ENCODE measurements at places on chromosomes 7 and 10.

GRCh38 chr7:151454305-151454704, 14.4 kb upstream of the CRYGN start:
- DNase-seq, result no peak

- DNase-seq, result no peak
Observed at GRCh38 chr7:152544971-152545619, 109.3 kb upstream of the KMT2C start.

DNA sequence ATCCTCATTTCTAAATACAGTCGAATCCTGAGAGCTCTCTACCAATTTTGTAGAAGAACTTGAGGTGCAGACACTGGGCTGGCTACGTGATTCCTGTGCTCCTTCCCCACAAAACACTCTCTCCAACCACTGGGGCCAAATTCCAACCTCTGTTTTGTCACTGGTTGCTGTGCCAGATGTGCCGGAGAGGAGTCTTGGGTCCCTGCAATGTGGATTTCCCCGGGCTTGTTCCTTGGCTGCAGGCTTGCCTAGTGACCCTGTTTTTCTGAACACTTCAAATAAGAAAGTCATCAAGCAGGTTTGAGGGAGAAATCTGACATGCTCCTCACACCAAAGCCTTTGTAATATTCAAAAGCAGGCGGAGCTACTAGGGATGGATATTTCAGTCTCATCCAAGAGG, 44.4 kb upstream of the AGBL3 start:
- DNase-seq, result no peak

DNA sequence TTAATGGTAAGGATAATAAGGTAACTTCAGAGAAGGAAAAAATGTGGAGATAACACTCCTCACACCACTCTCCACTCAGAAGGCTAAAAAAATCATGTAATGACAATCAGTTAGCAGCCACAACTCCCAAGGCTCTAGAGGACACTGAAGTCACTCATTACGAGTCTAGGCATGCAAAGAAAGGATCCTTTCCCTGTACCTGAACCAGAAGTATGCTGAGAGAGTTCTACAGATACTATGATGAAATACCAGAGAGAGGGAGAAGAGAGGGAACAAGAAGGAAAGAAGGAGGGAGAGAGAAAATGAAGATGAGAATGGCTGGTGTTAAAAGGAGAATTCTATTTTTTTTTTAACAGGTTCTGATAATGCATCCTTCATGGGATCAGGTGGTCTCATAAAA, 224.3 kb upstream of the PLXNA4 start:
- no peak for DNase-seq

DNA sequence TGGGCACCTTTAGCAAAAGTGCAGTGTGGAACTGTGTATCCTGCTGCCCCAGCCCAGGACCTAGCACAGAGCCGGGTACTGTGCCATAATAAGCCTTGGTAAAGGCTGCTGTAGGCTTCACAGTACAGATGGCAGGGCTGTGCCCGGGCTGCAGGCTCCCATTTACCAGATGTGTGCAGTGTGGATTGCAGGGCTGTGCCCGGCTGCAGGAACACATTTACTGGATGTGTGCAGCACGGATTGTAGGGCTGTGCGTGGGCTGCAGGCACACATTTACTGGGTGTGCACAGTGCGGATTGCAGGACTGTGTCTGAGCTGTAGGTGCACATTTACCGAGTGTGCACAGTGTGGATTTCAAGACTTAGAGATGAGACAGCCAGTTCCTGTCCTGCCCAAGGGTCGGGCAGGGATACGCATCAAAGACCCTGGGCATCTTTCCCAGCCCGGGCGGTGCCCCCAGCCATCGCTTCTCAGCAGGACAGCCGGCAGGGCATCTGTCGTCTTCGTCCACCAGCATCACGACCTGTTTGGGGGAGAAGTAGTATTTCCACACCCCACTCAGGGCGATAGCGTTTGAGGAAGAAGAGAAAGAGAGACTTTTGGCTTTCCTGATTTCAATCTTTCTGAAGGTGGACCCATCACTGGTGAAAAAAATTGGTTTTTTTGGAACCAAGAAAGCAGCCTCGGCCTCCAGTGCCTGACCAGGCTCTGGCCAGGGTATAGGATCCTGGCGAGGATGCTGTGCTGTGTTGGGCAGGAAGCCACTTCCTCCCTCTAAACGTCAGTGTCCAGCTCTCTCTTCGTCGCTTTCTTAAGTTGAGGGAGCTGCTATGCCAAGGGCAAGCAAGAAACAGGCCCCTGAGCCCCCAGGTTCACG, 180.8 kb downstream of the CUX1 start:
- DNase-seq, result no peak

DNA sequence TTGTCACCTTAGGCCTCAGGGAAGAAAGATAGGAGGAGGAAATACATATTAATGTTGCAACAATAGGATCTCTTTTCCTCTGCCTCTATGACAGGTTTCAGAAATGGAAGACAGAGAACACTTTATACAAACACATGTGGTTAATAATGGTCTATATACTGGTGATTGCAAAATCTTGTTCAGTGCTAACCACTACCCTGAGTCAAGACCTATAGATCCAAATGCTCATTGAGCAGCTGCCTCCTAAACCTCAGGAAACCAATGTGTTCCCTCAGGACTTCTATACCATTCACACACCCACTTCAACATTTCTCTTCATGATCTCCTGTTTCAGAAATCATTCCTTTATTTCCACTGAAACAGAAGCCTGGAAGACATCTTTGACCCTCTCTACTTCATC, 32.5 kb upstream of the VWDE start:
- DNase-seq, result no peak

GRCh38 chr10:80289451-80290287, at the start of gene MAT1A:
Gene MAT1A (minus strand): TSS chr10:80289658. CDS start chr10:80289423, 235 bp downstream.
- no peak for DNase-seq

- no peak for DNase-seq
Observed at GRCh38 chr10:33025039-33025438, 67.0 kb upstream of the ITGB1 start.

Measured in Kasumi-1 (cell line).